ENCODE measurements at places on chromosomes 4 and X.

- DNase-seq: no peak
Observed at GRCh38 chr4:44661940-44662622, 10.7 kb upstream of the YIPF7 start.

- no peak for DNase-seq
Observed at GRCh38 chrX:121106484-121107235, 59.2 kb downstream of the GLUD2 start.

DNA sequence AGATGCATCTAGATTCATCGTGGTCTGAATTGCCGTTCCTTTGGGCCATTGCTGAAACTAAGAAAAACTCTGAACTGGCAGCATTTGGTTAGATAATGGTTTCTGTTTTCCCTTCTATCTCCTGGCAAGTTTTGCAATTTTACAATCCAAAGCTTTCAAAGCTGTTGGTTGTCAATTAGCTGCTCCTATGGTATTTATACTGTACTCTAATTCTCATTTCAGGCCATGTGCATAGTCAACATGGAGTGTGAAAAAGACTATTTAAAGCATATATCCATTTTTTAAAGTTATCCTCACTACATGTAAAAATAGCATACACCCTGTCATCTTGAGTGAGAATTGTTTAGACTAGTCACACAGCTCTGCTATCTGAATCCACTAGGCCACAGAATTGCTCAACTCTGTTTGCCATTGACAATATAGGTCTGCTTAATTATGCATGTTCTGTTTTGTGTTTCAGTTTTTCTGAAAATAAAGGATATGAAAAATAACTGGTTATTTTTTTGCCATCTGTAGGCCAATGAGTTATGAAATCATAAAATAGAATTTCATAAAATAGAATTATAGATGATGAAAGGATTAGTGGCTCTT, 27.7 kb upstream of the TEC start:
- no peak for DNase-seq

DNA sequence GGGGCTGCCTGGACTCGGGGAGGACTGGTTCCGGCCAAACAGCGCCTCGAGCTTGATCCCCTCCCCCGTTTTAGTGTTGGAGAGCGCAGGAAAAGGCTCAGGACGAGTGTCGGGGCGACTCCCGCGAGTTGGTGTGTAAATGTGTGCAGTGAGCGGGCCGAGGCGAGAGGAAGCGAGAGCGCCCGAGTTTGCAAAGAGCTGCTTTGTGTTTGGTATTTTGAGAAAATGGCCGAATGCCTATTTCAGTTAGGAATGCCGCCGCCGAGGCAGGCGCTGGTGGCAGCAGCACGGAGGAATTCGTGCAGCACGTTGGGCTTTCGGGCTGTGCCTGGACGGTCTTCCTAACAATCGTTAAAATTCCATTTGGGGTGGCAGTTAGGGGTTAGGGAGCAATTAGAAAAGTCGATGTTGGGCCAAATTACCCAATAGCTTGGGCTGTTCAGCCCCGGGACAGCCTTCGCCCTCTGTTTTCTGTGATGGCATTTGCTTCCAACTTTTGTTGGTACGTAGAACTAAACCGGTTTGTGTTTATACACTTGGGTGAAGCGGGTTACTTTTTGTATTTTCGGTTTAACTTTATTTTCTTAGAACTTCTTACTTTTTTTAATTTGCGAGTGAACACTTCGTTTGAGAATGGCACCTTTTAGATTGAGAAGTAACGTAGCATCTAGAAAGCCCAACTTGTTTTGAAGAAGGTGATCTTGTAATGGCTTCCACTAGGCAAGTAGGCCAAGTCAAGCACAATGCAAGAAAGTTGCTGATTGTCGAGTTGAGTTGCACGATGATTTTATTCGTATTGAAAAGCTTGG, 1.6 kb downstream of the REST start:
- DNase-seq: no peak

DNA sequence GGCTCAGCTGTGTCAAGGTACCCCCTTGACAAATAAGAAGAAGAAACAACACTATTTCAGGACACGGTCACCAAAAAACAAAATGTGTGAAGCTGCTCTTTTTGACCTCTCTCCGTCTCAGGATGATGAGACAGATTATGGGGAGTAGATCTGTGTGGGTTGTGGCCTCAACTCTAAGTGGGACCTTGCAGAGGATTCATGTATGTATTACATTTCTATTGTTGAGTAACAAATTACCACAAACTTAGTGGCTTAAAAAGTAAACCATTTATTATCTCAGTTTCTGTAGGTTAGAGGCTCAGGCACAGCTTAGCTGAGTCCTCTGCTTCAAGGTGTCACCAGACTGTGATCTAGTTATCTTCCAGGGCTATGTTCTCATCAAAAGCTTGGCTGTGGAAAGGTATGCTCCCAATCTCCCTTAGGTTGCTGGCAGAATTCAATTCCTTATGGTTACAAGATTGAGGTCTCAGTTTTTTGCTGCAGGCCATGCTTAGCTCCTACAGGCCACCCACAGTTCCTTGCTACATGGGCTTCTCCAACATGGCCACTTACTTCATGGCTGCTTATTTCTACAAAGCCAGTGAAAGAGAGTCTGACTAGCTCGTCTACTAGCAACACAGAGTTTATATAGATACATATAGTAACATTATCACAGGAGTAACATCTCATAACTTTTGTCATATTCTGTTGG, 28.1 kb downstream of the DGKK start:
- no peak for DNase-seq

DNA sequence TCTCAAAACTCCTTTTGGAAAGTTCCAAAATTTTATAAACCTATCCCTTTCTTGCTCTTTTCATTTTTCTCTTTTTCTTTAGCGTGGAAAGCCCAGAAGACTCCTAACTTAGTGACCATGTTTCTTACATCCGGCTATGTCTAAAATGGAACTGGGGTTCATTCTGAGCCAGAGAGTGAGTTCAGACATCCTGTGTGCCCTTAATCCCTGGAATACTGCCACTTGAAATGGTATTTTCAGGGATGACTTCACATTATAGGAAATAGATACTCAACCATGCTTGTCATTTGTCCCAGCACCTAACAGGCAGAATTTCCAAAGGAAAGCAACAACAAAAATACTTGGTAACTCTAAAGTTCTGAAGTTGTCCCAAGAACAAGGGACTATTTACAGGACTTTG, 379.6 kb downstream of the ARHGAP24 start:
- DNase-seq: no peak
